Right lobe of liver (tissue), 6 donors: ENCODE measurements at places on chromosomes 6 and 20.

DNA sequence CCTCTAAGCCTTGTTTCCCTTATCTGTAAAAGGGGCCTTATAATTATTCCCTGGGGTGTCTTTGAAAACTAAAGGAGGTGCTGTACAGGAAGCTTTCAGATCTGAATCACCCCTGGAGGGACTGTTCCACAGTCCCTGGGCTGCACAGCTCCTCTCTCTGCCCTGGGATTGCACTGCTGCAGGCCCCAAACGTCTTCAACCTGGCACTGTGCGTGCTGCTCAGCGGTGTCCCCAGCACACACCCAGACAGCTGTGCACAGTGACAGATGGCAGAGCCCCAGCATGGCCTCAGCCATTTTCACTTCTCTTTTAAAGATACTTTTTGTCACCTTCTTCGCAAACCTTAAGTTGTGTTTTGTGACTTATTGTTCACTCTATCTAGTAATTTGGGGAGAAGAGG, 50.7 kb upstream of the INSM1 start:
- no peak for DNase-seq

DNA sequence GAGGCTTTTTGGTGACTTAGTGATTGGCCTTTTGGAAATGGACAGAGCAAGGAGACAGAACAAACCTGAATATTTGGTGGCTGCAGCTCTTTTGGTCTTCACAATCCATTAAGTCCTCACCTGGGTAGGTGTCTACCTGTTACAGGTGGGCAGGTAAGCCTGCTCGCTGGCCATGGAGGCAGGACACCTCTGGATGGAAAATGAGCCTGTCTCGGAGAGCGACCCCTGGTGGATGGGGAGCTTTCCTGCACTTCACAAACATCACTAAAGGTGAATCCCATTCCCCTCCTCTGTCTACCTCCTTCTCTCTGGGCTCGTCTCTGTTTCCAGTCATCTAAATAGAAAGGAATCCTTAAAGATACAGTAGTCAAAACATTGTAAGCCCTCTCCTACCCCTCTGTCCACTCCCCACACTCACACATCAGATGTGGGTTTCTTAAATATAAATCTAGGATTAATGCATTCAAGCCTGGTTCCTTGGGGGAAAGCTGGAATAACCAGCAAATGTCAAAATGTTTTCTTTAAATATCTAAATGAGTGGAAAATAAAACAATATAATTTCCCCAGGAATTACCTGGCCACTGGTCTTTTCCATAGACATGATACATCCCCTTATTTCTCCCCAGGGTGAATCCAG, 304.9 kb downstream of the CDH26 start:
- no peak for DNase-seq

DNA sequence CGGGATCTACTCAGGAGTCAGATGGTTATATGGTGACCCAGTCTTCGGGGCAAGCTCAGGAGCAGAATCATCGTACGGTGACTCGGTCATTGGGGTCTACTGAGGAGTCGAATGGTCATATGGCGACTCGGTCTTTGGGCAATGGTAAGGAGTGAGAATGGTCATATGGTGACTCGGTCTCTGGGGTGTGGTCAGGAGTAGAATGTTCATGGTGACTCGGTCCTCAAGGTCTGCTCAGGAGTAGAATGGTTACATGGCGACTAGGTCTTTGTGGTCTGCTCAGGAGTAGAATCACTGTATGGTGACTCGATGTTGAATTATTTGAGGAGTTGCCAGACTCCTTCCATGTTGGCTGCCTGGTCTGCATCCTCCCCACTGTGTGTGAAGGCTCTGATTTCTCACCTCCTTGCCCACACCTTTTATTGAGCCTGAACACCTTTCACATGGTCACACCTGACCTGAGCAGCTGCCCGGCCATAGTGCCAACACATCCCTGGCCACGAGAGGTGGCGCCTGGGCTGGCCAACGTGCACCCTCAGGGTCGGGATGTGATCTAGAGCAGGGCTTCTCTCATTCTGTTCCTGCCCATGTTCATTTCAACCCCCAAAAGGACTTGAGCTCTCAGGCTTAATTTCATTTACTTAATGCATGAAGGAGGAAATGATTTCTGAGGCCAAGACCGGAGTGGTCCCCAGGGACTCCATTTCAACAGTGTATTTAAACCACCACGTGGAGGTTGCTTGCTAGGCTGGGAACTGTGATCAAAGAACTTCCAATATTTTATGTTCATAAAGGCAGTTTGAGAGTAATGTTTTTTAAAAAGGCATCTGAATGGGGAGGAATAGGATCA, 119.5 kb downstream of the PHACTR3 start:
- DNase-seq, result no peak

DNA sequence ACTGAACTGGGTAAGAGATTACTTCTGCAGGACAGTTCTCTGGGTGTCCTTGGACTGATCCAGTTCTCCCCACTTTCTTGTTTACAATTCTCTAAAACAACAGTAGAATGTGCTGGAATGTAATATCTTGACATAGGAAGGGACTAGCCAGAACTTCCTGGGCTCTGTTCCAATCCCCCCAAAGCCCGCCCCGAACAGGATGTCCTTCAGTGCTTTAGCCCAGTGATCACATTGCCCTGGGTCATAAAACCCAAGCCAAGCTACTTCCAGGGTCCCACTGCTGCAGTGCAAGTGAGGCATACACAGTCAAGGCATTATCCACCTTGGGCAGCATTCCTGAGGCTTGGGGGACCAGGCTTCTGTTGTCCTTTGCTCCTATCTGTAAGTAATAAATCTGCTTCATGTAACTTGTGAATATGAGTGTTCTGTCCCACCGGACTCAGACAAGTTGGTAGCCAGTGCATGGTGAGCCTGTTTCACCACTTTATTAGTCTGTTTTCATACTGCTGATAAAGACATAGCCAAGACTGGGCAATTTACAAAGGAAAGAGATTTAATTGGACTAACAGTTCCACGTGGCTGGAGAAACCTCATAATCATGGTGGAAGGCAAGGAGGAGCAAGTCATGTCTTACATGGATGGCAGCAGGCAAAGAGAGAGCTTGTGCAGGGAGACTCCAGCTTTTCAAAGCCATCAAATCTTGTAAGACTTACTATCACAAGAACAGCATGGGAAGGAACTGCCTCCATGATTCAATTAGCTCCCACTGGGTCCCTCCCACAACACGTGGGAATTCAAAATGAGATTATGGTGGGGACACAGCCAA, 23.5 kb downstream of the FITM2 start:
- no peak for DNase-seq

- DNase-seq, result no peak
Measured at GRCh38 chr6:28683945-28684538, 158.4 kb downstream of the GPX5 start.

DNA sequence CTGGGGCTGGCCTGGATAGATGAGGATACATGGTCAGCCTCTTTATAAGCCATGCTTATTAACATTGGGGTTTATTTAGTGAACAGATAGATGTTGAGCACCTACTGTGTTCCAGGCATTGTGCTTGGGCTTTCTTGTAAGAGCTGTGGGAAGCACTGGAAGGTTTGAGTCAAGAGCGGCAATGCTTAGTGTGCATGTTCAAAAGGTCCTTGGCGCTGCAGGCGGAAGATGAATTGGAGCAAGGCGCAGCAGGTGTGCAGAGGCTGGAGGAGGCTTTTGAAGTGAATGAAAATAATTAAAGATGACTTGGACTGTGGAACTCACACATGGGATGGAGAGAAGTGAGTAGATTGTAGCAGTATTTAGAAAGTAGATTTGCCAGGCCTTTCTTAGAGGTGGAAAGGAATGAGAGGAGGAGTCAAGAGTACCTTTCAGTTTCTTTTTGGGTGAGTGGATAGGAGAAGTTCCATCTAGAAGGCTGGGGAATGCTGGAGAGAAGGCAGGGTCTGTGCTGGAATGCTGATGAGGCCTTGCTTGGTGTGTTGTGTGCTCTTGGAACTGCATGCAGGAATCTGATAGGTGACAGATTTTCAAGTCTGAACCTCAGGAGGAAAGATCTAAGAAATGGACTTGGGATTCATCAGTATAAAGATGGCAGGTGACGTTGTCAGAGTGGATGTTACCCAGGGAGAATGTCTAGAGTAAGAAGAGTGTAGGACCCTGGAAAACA, 26.4 kb downstream of the SNX9 start:
- DNase-seq, result no peak

DNA sequence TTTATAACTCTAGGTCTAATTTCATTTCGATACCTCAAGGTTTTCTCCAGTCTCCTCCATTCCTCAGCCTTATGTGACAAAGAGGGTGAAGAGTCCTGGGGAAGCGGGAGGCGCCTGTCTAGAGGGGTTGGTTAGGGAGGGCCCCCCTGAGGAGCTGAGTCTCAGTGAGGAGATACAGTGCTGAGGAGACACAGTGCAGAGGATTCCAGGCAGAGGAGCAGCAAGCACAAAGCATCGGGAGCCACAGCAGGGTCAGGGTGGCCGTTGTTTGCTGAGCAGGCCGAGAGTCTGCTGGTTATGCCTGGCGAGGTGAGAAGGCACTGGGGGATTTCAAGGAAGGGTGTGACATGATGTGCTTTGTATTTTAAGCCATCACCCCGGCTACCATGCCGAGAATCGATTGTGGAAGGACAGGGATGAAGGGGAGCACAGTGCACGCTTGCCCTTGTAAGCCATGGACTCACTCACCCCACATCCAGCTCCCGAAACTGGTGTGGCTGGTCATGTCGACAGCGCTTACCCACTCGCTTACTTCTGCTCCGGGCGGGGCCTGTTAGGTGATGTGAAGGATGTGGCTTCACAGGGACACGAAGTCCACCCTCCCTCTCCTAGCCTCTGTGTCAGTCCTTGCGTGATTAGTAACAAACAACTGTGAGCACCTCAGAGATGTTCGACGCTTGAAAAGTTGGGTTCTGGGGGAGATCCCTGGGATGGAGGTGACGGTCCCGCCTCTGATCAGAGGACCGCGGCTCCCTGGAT, 30.2 kb downstream of the FAM50B start:
- DNase-seq, result no peak

- no peak for DNase-seq
Measured at GRCh38 chr6:35427435-35427834, 24.7 kb upstream of the FANCE start.

GRCh38 chr6:35181933-35182612, 31.7 kb upstream of the SCUBE3 start:
- DNase-seq, result no peak

GRCh38 chr6:140285998-140286690, 911.7 kb upstream of the CITED2 start:
- no peak for DNase-seq

DNA sequence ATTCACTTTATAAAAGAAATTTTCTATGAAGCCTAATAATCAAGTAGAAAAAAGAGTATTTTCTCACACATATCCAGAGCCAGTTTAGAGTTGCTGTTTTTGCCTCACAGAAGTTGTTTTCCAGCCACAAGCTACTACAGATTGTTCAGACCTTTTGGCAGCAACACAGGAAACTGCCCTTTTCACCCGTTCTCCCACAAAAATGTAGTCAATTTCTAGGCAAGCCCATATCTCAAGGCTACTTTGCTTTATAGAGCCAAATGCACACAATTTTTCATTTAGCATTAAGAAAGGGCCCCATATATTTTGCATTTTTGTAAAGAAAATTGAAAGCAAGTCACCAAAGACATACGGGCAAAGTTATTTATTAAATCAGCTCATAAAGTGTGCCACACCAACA, 49.5 kb downstream of the EPB41L2 start:
- no peak for DNase-seq

DNA sequence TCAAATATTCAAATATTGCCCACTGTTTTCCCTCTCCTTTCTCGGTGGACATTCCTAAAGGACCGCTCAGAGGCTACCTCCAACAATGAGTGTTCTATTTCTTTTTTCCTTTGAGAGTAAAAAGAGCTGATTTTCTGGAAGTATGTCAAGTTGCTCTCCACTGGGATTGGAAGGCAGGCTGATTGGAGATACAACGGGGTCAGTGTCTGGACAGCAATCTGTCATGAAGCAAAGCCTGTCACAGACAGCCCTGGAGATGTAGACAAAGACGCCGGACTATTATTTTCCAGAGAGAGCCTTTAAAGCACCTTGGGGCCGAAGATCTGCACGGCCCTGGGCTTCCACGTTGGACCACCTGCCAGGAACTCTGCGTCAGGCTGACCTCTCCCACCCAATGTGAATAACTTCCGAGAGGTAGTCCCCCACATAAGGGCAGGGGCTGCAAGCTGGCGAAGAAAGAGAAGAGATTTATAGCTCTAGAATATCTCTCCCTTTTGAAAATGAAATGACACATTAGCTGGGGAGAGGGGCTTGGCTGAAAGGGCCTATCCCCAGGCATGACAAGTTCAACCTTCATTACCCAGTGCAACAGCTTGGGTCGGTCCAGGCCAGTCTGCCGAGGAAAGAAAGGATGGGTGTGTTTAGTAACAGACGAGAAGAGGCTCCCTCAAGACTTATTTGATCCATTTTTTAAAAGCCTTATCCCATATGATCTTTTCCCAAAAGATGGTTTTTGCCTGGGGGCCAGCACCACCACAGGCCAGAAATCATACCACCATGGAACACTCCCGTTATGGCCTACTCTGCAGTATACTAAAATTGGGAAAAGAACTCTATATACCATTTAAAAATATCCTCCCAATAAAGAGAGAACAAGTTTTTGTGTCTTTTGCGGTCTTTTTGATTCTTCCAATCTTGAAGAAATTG, 131.1 kb downstream of the OLIG3 start:
- DNase-seq, result no peak

GRCh38 chr20:21395666-21396598, 1.4 kb downstream of the NKX2-4 start:
- no peak for DNase-seq

DNA sequence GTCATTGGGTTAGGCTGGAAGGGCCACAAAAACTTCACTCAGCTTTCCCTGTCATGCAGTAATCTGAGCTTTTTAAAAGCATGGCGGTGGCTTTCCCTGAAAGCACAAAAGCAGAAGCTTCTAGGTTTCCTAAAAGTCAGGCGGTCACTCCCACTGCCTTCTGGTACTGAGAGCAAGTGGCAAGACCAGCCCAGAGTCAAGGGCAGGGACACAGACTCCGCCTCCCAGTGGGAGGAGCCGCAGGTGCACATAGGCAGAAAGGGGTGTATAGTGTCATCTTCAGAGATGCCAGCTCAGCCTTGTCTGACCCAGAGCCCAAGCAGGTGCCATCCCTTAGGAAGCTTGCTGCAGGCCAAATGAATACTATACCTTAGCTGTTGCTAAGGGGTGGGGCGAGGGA, 18.0 kb upstream of the PACSIN1 start:
- no peak for DNase-seq

GRCh38 chr6:139653111-139653510, 278.7 kb upstream of the CITED2 start:
- no peak for DNase-seq

GRCh38 chr6:88074791-88075190, 27.1 kb downstream of the SPACA1 start:
- DNase-seq, result no peak

DNA sequence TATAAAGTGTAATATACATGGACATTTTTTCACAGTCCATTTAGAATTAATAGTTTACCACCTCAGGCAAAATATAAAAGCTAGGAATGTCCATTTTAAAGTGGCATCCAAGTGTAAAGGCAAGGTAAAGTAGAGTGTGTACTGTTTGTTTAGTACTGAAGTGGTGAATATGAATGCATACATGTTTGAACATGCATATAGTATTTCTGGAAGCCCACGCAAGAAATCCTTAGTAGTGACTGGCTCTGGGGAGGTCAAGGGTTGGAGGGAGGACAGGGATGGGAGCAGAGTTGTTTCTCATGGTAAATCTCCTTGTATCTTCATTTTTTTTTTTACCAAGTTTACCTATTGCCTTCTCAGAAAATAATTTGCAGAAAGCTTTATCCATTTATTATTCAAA, 129.2 kb downstream of the UNC5CL start:
- DNase-seq, result no peak
